ENCODE measurements at places on chromosomes 7 and 10.

GRCh38 chr10:98589007-98589406 lies 142.3 kb upstream of the HPS1 start:
- no peak for DNase-seq

- no peak for DNase-seq
Observed at GRCh38 chr7:90472805-90473540, 3.5 kb downstream of the PTTG1IP2 start.

DNA sequence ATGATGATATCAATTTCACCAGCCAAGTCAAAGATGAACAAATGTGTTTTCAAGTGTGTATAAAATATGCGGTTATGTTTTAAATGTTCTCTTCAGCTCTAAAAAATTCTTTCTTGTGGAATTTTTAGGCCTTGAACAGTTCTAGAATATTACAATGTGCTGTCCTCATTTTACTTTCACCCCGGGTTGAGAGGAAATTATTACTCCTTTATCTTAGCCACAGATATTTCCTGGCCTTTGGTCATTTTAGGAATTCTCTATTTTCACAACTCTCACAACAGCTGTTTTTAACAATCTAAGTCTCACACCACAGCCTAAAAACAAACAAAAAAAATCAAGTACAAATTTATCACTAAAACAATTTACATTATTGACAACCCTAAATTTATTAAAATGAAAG lies 112.2 kb upstream of the HGF start:
- DNase-seq = no peak

DNA sequence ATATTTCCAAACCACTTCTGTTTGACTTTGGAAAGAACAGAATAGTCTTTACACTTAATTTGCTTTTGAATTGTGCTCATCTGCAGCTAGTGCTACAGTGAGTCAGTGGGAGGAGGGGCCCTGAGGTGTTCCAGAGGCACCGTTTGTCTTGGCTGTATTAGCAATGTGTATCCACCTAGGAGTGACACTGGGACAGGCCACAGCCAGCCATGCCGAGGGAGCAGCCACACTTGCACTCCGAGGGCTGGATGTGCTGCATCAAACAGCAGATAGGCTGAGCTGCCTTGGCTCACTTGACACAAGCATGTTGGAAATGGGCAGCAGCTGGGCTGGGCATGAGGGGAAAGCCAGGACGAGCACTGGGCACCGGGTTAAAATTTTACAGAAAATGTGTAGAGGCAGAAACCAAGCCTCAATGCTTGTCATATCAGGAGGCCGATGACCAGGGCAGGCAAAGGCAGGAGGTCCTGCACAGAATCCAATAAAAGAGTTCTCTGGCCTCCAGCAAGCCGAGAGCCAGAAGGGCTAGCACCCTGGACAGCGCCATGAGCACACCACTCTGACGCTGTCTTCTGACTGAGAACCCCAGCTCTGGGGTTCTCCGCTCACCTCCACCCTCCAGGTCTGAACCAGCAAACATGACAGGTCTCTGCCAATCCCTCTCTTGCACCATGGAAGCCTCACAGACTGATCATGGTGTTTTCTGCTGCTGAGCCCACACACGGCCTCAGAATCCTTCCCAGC lies 163.3 kb downstream of the GRID1 start:
- DNase-seq = no peak

DNA sequence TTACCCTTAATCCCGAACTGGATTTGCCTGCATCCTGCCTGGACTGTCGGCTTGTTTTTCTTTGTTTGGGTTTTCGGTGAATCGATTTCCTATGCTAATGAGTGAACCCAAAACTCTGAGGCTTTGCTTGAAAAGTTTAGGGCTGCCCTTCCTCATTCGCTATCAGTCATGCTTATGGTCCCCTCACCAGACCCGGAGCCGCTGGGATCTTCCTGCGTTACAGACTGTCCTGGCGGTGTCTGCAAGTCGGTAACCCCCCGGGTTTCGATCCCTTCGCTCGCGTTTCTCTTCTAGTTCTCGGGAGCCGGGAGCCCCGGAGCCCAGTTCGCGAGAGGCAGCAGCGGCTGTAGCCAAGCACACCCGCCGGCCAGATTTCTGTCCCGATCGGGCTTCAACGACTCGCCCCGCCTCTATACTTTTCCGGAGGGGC lies 2.2 kb downstream of the EMX2 start:
- no peak for DNase-seq

GRCh38 chr10:58773944-58774343 lies 261.3 kb downstream of the BICC1 start:
- no peak for DNase-seq

GRCh38 chr7:41037691-41038090 lies 665.2 kb downstream of the INHBA start:
- DNase-seq = no peak

DNA sequence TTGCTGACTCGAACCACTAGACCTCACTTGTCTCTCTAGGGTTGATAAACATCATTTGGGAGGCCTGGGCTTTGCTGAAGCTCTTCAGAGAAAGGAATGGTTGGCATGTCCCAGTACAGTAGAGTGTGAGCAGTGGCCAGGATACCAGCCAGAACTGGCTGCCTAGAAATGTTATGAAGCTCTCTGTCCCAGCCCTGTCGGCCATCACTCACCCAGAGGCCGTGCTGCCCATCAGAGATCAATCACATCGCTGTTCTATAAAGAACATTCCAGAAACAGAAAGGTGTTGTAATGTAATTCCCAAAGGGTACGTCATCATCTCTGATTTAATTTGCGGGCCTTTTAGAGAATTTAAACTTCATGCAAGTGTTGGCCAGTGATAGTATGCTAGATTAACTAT lies 111.5 kb downstream of the PRPF18 start:
- no peak for DNase-seq

GRCh38 chr7:155322530-155322929 lies 24.9 kb downstream of the INSIG1 start:
- no peak for DNase-seq

GRCh38 chr7:101531726-101532357 lies 97.3 kb downstream of the MYL10 start:
- no peak for DNase-seq

DNA sequence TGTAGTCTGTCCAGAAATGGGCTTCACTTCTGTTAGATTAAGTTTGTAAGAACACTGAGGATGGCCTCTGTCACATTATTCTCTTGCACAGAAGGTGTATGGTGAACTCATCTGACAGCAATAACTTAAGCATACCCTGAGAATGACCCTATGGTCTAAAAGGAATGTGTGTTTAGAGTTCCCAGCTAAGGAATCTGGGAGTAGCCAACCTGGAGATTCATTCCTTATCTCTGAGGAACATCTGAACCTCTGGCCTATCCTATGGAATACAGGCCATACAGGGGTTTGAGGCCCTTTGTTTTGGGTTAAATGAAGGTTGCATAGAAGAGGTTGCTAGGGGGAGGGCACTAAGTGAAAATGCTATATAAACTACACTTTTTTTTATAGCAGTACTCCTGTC lies 41.4 kb downstream of the LAMB4 start:
- DNase-seq = no peak

DNA sequence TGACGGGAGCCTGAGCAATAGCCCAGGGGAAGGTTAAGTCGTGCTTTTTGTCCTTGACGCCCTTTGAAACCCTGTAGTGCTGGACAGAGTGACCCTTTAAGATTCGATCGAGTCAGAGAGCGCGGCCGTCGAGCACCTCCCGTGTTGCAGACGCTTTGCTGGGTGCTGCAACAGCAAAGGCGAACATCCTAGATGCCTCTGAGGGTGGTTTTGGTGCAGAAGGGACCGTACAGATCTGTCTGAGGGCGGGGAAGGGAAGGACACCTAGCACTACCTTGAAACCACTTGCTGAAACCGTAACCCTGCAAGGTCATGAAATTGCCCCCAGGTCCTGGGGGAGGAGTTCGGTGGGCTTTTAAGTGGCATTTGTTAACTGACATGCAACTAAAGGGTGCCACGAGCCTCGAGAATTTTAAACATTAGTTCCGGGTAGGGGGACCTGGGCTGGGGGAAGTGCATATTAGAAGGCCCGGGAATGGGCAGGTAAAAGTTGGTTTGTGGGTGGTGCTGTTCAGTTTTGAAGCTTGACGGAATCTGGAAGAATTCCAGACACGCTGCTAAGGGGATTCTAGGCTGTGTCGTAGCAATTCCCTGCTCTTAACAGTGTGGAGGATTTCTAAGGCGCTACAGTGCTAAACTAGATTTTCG lies 786 bp downstream of the ATP5F1C start:
- no peak for DNase-seq
